ENCODE measurements at places on chromosomes 11 and 22. TPM values are rescaled to one million over a fixed set of nuclear protein-coding genes. Genes with fewer than 3 reads are reported as not detected.

GRCh38 chr11:12291766-12292165 is 85.6 kb upstream of the PARVA start:
- peaks cover 4% of the 10 kb centered on the region for H3K4me1 ChIP-seq
- no peak overlapping the region for H3K4me3 ChIP-seq
- H3K36me3 ChIP-seq = no peaks in the 10 kb centered on the region
- H3K27ac ChIP-seq = no peak overlapping the region
- DNase-seq = no peak

- no peaks in the 10 kb centered on the region for H3K4me1 ChIP-seq
- H3K27ac ChIP-seq = no peak overlapping the region
- H3K4me3 ChIP-seq = no peak overlapping the region
- DNase-seq = no peak
- H3K27me3 ChIP-seq = no peaks in the 10 kb centered on the region
These were observed 136.1 kb downstream of the TENM4 start for GRCh38 chr11:79304599-79305212.

GRCh38 chr11:112455791-112456190 is 195.1 kb upstream of the PLET1 start:
- peaks cover 2% of the 10 kb centered on the region for H3K27me3 ChIP-seq
- H3K27ac ChIP-seq = no peak overlapping the region
- no peaks in the 10 kb centered on the region for H3K4me1 ChIP-seq
- DNase-seq = no peak
- H3K4me3 ChIP-seq = no peak overlapping the region

GRCh38 chr11:91984033-91984584 is 240.5 kb upstream of the FAT3 start:
- no peak overlapping the region for H3K27ac ChIP-seq
- H3K27me3 ChIP-seq = no peaks in the 10 kb centered on the region
- no peaks in the 10 kb centered on the region for H3K36me3 ChIP-seq
- no peak overlapping the region for H3K4me3 ChIP-seq
- H3K4me1 ChIP-seq = no peaks in the 10 kb centered on the region

Gene SLC16A8
- not detected for total RNA-seq

DNA sequence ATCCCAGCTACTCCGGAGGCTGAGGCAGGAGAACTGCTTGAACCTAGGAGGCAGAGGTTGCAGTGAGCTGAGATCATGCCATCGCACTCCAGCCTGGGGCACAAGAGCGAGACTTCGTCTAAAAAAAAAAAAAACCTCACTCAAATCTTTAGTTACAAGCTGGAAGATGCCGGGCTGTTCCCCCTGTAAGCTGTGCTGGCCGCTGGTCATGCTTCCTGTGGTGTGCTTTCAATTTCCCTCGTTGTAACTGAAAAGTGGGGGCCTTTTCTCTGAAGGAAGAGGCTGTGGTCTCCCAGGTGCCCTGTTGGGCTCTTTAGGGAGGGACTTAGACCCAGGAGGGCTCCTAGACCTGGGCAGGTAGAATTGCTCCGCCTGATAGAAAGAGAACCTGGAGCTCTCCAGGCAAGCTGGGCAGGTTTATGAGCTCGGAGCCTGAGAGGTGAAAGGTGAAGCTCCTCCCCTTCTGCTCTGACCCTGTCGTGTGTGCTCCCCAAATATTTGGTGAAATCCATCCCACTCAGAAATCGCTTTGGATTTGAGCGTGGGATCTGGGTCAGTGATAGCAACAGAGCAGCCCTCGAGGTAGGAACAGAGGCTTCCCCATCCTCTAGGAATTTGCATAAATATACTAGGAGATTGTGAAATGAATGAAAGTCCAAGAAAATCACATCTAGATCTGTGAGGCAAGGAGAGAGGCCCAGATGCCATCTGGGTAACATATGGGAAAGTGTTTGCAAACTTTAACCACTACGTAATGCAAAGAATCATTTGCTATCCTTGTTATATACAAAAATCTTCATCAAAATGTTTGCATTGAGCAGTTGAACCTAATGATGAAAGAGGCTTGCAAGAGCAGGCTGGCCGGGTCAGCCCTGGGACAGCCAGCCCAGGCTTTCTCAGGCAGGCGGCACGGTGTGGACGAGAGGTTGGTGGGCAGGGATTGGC is 154.3 kb downstream of the FBXO7 start:
- H3K27ac ChIP-seq = no peak overlapping the region
- peaks cover 9% of the 10 kb centered on the region for H3K27me3 ChIP-seq
- peaks cover 13% of the 10 kb centered on the region for H3K4me1 ChIP-seq
- H3K36me3 ChIP-seq = no peaks in the 10 kb centered on the region
- H3K4me3 ChIP-seq = no peak overlapping the region

Gene CALCA
- total RNA-seq = not detected

Gene FOLR2
- total RNA-seq = not detected

Gene UPK3A
- total RNA-seq = not detected

GRCh38 chr11:93116641-93117441 is 81.0 kb downstream of the SLC36A4 start:
- H3K27ac ChIP-seq = no peak overlapping the region
- no peaks in the 10 kb centered on the region for H3K4me1 ChIP-seq
- peaks cover 25% of the 10 kb centered on the region for H3K27me3 ChIP-seq
- no peaks in the 10 kb centered on the region for H3K36me3 ChIP-seq
- H3K4me3 ChIP-seq = no peak overlapping the region

DNA sequence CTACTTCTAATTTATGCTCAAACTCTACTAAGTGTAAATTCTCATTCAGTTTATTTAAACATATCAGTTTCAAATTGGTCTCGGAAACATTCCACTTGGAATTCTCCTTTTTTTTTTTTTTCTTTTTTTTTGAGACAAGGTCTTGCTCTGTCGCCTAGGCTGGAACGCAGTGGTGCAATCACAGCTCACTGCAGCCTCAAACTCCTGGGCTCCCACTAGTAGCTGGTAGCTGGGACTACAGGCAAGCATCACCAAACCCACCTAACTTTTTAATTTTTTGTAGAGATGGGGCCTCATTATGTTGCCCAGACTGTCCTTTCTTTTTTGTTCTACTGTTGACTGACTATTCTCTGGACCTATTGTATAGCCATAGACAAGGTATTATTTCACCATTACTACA is 33.3 kb upstream of the CCDC81 start:
- H3K4me3 ChIP-seq = no peak overlapping the region
- no peak for DNase-seq
- H3K27me3 ChIP-seq = no peaks in the 10 kb centered on the region
- H3K36me3 ChIP-seq = peaks cover 50% of the 10 kb centered on the region
- no peak overlapping the region for H3K27ac ChIP-seq

GRCh38 chr11:36460220-36460619 is 49.9 kb downstream of the TRAF6 start:
- DNase-seq = no peak
- H3K4me3 ChIP-seq = no peak overlapping the region
- no peak overlapping the region for H3K27ac ChIP-seq
- H3K27me3 ChIP-seq = no peaks in the 10 kb centered on the region
- H3K36me3 ChIP-seq = no peaks in the 10 kb centered on the region

Gene ALDH3B2
- not detected for total RNA-seq

Gene CLDN5
- total RNA-seq = not detected

DNA sequence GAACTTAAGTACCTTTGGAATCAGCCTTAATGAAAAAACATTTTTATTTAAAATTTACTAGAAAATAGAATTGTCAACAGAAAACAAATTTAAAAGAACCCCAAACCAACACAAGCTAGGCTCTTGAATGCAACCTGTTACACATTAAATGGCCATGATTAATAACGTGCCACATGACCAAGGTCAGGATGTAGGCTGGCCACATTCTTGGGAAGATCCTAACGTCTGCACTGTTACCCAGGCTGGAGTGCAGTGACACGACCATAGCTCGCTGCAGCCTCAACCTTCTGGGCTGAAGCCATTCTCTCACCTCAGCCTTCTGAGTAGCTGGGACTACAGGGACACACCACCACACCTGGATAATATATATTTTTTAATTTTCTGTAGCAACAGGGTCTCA is 126.4 kb upstream of the APOA1 start:
- peaks cover 16% of the 10 kb centered on the region for H3K4me1 ChIP-seq
- H3K27ac ChIP-seq = no peak overlapping the region
- DNase-seq = no peak
- peaks cover 3% of the 10 kb centered on the region for H3K36me3 ChIP-seq

Gene F2
- not detected for total RNA-seq

- H3K4me3 ChIP-seq = no peak overlapping the region
- H3K27ac ChIP-seq = no peak overlapping the region
- DNase-seq = no peak
- H3K36me3 ChIP-seq = peaks cover 4% of the 10 kb centered on the region
- no peaks in the 10 kb centered on the region for H3K27me3 ChIP-seq
These were observed 27.3 kb downstream of the FAM168A start for GRCh38 chr11:73570415-73571114.

DNA sequence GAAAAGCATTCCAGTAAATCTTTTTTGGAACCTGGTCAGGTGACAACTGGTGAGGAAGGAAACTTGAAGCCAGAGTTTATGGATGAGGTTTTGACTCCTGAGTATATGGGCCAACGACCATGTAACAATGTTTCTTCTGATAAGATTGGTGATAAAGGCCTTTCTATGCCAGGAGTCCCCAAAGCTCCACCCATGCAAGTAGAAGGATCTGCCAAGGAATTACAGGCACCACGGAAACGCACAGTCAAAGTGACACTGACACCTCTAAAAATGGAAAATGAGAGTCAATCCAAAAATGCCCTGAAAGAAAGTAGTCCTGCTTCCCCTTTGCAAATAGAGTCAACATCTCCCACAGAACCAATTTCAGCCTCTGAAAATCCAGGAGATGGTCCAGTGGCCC is 24.1 kb upstream of the TTC36 start:
- H3K27ac ChIP-seq = peak overlapping the region; percentile 63
- H3K4me3 ChIP-seq = no peak overlapping the region
- no peak for DNase-seq
- H3K4me1 ChIP-seq = no peaks in the 10 kb centered on the region

GRCh38 chr11:23127706-23128105 is 267.4 kb upstream of the CCDC179 start:
- no peak for DNase-seq
- no peak overlapping the region for H3K4me3 ChIP-seq
- no peak overlapping the region for H3K27ac ChIP-seq
- no peaks in the 10 kb centered on the region for H3K27me3 ChIP-seq

GRCh38 chr11:19392847-19393518 is 152.2 kb upstream of the E2F8 start:
- no peak overlapping the region for H3K27ac ChIP-seq
- no peak overlapping the region for H3K4me3 ChIP-seq

DNA sequence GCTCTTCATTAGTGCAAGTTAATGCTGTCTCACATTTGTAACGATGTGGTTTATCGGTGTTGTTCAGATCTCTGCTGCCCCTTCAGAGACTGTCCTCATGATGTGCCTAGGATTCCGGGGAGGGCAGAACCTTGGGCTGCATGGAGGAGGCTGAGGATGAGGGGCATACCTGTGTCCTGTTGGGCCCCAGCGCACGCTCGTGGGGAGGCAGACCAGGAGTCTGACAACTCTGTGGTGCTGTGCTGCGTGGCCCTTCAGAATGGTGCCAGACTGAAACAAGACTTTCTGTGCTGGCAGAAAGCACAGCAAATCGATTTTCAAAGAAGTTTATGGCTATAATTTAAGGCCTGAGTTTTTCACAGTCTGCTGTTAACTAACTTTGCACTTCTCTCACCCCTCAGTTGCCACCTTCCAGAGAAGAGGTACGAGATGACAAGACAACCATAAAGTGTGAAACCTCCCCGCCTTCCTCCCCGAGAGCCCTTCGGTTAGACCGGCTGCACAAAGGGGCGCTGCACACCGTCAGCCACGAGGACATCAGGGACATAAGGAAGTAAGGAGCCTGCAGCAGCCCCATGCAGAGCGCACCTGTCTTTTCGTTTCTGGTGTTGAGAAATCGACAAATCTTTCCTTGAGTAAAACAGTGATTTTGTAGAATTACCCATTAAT is 44.3 kb upstream of the CTTN start:
- H3K27me3 ChIP-seq = no peaks in the 10 kb centered on the region
- peaks cover 34% of the 10 kb centered on the region for H3K36me3 ChIP-seq
- no peak overlapping the region for H3K4me3 ChIP-seq
- no peak overlapping the region for H3K27ac ChIP-seq
- no peak for DNase-seq

DNA sequence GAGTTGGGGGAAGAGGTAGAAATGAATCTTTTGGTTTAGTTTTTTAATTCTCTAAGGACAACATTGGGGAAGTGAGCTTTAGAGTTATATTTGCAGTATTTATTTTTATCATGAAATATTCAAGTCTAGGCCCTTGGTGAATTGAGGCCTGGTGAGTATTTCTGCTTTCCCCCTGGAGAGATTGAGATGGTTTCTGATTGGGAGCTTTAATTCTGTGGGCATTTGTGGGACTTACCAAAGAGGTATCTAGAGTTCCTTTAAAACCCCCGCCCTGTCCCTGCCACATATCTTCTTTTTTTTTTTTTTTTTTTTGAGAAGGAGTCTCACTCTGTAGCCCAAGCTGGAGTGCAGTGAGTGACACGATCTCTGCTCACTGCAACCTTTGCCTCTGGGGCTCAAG is 9.6 kb downstream of the ACO2 start:
- H3K4me1 ChIP-seq = peaks cover 45% of the 10 kb centered on the region
- peak overlapping the region; percentile 55 for H3K27ac ChIP-seq
- H3K4me3 ChIP-seq = no peak overlapping the region
- no peaks in the 10 kb centered on the region for H3K27me3 ChIP-seq
- peaks cover 7% of the 10 kb centered on the region for H3K36me3 ChIP-seq

DNA sequence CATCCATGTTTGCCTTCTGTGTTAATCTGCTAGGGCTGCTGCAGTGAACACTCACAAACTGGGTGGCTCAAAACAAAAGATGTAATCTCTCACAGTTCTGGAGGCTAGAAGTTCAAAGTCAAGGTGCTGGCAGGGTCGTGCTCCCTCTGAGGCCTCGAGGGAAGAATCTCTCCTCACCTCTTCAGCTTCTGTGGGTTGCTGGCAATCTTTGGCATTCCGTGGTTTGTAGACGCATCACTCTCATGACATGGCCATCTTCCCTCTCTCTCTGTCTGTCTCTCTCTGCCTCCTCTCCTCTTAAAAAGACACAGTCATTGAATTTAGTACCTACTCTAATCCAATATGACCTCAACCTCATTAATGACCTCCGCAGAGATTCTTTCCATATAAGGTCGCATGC is 78.8 kb downstream of the TSPAN18 start:
- H3K36me3 ChIP-seq = no peaks in the 10 kb centered on the region
- H3K4me1 ChIP-seq = no peaks in the 10 kb centered on the region
- H3K27ac ChIP-seq = no peak overlapping the region
- no peak for DNase-seq
- no peaks in the 10 kb centered on the region for H3K27me3 ChIP-seq
- no peak overlapping the region for H3K4me3 ChIP-seq

- peaks cover 17% of the 10 kb centered on the region for H3K27me3 ChIP-seq
- H3K4me3 ChIP-seq = no peak overlapping the region
- H3K36me3 ChIP-seq = no peaks in the 10 kb centered on the region
- no peak overlapping the region for H3K27ac ChIP-seq
- H3K4me1 ChIP-seq = peaks cover 6% of the 10 kb centered on the region
- no peak for DNase-seq
These were observed 126.1 kb downstream of the BRD1 start for GRCh38 chr22:49701380-49702067.

Gene CFAP300
- not detected for total RNA-seq

DNA sequence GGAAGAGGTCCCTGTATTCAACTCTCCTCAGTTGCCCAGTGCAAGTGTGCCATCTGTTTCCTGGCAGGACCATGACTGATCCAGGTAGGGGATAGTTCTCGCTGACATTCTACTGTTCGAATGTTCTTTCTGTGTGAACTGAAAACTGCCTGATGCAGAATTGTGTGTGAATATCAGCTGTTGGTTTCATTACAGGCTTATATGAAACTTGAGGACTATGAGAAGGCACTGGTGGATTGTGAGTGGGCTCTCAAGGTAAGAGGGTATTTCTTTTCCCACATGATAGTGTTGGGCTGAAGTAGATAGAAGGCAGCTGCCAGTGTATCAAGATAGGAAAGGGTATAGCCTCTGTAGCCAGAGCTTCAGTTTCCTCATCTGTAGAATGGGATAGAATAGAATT is 15.3 kb downstream of the TTC12 start:
- peaks cover 4% of the 10 kb centered on the region for H3K4me1 ChIP-seq
- no peaks in the 10 kb centered on the region for H3K27me3 ChIP-seq

Gene TUBA8
- total RNA-seq = 0.85 TPM

Gene RPS3
- 4,906 TPM for total RNA-seq
